Caki2 (cell line): ENCODE measurements at places on chromosomes 12 and 14. TPM values are rescaled to one million over a fixed set of nuclear protein-coding genes. Genes with fewer than 3 reads are reported as not detected.

- no peak for DNase-seq
These were observed 201.6 kb upstream of the NUDT4 start for GRCh38 chr12:93176165-93176564.

- DNase-seq = no peak
These were observed 71.9 kb upstream of the HOXC13 start for GRCh38 chr12:53866727-53867126.

DNA sequence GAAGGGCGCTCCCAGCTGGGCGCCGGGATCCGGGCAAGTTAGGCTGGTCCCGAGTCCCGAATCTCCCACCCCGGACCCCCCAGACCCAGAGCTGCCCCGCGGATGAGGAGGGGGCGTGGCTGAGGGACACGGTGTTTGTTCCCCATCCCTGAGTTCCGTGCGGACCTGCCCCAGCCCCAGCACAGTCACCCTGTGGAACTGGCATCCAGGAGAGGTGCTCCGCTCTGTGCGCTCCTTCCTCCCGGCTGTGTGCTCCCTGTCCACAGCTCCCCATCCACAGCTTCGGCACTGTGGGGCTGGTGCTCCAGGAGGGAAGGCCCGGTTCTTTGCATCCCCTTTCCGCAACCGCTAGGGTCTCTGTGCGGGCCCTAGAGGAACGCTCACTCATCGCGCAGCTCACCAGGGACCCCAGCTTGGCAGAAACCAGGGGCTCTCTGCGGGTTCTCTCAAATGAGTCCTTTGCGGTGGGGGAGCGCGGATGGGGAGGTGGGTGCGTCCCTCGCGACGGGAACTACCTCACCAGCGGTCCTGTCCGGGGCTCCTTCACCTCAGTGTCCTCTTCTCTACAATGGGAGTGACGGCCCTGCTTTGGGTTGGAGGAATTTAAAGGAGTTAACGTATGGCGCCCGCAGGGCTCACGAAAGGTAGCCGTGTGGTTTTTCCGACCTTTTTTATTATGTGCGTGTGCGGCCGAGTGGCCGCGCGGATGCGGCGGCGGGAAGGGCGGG is 845 bp downstream of the TMEM132C start:
- no peak for DNase-seq

- DNase-seq = no peak
These were observed 113.9 kb downstream of the RBM19 start for GRCh38 chr12:113852264-113852663.

DNA sequence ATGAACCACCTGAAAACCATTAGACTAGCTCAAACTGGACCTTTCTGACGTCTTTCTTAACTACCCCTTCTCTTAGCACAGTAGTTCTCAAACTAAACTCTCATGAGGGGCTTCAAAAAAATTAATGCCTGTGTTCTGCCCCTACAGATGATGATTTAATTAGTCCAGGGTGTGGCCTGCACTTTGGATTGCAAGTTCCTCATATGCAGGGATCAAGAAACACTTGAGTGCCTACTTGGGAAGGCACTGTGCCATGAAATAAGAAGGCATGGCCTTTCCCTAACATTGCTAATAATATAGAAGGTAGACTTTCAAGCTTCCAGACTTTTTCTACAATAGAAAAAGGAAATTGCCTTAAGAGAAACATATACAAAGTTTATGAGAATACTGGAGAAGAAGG is 22.8 kb upstream of the KLHDC2 start:
- DNase-seq = no peak

Gene CCDC184
- total RNA-seq = not detected in 2 replicates

DNA sequence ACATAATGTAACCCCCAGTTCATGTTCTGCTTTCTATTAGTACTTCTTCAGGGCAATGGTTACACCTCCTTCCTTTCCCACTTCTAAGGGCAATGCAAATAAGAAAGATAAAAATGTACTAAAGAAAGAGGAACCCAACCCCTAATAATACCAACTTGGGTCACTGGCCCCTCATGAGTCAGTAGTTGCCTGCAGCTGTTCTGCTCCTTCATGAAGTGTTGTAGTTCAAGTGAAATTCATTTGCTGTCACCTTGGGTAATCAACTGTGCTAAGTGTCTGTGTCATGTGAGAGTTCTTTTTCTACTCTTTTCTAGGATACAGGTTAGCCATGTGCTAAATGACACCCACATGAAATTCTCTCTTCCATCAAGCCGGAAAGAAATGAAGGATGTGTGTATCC is 91.8 kb downstream of the PLXNC1 start:
- DNase-seq = no peak

DNA sequence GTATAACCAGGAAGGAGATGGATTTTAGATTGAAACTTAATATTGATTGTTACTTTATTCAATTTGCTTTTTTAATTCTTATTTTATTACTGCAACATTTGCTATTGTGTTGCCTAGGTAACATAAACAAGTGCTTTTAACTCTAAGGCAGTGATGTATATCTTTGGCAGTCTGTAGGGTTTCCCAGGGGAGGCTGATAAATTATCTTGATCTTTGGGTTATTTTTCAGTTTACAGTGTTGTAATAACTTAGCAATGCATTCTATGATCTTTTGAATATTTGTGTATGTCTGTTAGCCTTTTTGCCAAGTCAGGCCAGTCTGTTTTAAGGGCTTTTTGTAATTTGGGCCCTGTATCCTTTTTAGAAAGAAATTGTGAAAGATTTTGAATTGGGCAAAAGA is 7.8 kb upstream of the DTD2 start:
- DNase-seq = no peak

DNA sequence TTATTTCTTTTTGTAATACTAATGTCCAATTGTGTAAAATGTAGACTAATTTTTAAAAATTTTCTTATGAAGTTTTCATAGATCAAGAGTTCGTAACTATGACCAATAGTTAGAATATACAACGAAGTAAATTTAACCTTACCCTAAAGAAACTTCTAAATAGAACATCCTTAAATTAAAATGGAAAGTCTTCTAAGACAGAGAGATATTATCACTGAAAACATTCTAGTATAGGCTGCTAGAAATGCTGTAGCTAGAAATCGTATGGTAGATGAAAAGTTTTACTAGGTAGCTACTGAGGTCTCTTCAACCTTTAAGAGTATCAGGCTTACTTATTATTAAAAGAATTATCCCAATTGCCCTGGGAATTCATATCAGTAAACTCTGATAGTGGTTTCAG is 925 bp downstream of the CLEC2A start:
- no peak for DNase-seq

Gene AKAP3
- 3.2 TPM in 1 of 2 replicates, not detected in the other for total RNA-seq

DNA sequence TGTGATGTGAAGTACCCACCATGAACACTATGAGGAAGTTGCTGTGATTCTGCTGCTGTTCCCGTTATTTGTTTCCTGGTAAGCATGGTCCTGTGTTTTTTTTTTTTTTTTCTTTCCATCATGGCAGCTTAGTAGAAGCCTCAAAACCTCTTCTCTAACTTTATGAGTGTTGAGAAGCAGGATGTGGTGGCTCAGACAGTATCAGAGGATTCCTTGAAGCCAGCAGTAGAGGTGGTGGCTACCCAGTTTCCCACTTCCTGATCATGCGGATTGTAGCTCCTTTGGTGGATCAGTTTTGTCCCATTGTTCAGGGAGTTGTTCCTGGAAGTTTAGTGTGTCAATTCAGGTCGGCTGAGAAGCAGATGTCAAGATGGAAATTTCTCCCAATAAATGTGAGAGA is 175.8 kb downstream of the ATP23 start:
- DNase-seq = no peak
